ENCODE measurements at places on chromosomes 13 and 19.

- DNase-seq, result peak; percentile 46
Observed at GRCh38 chr19:33416307-33417215, 43.1 kb downstream of the CEBPG start.

DNA sequence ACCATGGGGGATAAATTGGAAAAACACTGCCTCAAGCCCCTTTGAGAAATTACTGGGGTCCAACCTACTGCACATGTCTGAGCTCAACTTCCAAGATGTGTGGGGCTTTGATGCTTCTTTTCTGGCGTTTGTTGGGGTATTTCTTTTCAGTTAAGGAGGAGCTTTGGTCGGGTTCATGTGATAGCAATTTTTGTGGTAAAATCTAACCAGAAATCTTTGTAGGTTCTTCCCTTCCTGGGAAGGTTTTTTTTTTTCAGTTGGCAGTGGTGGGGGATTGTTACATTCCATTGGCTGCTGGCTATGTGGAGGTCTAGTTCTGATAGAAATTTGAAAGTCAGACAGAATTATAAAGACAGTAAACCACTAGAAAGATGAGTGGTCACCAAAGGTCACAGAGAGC, 327.8 kb downstream of the ATP8A2 start:
- DNase-seq, result no peak

DNA sequence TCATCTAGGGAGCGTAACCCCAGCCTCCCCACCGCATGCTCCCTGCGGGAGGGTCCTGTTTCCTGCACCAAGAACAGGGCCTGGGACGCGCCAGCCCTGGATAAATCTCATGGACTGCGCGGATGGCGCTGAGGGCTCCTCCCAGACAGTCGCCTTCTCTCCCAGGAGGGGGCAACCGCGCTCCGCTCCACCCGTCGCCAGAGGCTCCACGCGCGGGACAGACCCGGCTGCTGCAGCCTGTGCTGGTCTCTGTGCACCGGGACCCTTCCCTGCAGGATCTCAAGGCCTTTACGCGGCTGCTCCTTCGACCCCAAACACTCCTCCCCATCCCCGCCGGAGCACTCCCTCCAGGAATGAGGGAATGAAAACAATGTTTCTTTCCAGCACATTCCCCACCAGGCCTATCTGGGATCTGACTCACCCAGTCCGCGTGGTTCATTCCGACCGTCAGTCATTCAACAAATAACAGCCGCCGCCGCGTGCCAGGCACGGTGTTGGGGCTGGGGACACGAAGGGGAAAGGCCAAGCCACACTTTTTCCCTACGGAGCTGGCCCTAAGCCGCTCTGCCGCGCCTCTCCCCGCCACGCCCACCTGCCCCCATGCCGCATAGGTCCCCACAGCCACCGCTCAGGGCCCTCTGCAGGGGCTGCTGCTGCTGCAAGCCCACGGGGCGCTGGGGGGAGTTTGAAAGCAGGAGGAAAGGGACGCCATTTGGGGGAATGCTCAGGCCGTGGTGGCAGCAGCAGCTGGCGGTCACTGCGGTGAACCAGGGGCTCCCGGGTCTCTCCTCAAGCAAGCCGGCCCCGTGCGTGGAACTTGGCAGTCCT, 6.0 kb downstream of the PNMA8B start:
- peak; percentile 35 for DNase-seq

DNA sequence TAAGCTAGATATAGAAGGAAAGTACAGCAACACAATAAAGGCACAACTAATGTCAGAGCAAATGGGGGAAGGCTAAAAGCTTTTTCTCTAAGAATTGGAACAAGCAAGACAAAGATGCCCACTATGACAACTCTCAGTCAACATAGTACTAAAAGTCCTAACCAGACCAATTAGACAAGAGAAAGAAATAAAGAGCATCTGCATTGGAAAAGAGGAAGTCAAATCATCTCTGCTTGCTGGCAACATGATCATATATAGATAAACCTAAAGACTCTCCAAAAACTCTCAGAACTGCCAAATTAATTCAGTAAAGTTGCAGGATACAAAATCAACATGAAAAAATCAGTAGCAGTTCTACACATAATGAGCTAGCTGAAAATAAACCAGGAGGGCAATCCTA, 542.0 kb downstream of the DIAPH3 start:
- no peak for DNase-seq

DNA sequence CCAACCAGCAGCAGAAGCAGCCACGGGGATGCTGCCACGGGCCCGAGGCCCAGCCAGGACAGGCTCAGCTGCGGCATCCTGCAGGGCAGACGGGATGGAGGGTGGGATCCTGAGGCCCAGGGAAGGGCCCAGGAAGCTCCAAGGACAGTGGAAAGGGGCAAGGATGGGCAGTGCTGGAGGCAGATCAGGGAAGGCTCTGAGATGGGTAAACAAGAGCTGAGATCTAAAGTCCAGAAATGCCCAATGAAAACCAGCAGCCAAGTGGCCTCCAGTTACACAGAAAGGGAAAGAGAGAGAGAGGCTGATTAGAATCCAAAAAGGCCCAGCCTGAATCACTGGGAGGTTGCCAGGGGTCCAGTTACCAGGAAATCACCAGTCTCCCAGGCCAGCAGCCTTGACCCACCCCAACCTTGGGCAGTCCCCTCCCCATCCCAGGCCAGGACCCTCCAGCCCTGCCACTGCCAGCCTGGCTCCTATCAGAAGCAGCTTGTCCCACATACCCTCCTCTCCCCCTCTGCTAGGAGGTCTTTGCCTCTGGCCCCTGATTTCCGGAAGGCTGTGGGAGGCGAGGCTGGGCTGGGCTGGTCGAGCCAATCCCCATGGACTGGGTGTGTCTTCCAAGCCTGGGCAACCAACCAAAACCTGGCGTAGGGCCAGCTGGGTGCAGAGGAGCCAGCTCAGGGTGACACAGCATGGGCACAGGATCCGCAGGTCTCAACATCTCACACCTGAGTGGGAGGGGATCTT, at the start of gene CYP4F11:
Gene CYP4F11 (minus strand): TSS at position 198 of the 747 bp plus-strand sequence. CDS start 121 bp downstream, at position 77.
- DNase-seq, result peak; percentile 12

- DNase-seq, result no peak
Observed at GRCh38 chr19:750640-751423, at the start of gene MISP. MISP (plus strand) TSS chr19:751112; CDS start chr19:756947, 5,835 bp downstream.

DNA sequence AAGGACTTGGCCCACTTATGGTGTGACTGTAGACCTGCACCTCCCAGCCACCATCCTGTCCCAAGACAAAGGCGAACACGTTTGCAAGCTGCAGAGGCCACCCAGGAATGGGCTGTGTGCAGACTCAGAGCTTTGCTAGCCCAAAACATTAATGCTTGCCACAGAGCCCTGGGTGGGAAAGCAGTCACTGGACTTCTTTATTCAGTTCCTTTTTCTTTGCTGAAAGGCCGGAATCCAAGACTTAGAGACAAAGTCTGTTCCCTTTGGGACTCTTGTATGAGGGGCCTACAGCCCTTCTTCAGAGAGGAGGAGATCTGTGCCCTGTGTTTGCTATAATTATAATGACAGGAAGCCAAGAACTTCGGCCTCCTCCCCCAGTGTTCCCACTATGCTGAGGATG, 167.8 kb downstream of the DLEU7 start:
- DNase-seq, result peak; percentile 21

- DNase-seq, result no peak
Observed at GRCh38 chr13:42798118-42798517, 16.7 kb downstream of the FAM216B start.

GRCh38 chr13:113641426-113641825, 16.6 kb downstream of the ATP4B start:
- no peak for DNase-seq

GRCh38 chr13:25943081-25943480, 108.7 kb downstream of the SHISA2 start:
- no peak for DNase-seq

DNA sequence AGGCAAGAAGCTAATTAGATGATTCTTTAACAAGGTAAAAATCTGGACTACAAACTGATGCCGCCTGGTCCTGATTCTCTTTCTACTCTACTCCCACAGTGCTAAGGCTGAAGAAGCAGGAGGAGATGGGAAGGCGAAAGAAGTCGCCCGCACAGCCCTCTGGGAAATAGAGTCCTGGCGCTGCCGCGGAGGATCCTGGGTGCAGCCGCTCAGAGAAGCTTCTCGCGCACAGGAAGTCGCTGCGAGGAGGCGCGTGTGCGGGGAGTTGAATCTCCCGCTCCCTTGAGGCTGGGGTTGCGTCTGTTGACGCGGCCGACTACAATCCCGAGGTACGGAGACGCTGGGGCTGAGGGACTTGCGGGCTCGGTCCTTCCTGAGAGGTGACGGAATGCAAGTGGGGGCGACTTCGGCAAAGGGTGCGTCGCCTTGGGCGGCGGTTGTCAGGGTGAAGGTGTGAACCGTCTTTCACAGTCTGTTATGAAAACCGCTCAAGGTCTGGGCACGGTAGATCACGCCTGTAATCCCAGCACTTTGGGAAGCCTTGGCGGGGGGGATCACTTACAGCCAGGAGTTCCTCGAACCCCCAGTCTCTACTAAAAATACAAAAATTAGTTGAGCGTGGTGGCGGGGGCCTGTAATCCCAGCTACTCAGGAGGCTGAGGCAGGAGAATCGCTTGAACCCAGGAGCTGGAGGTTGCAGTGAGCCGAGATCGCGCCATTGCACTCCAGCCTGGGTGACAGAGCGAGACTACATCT, at the start of gene ZNF473:
Gene ZNF473 (plus strand): TSS at position 212 of the 756 bp plus-strand sequence. CDS start 5,078 bp downstream, outside the sequence.
- peak; percentile 97 for DNase-seq

GRCh38 chr19:18660939-18661670, 22.4 kb upstream of the CRTC1 start:
- DNase-seq, result peak; percentile 73

- no peak for DNase-seq
Observed at GRCh38 chr19:49981603-49982593, 20.9 kb upstream of the SIGLEC11 start.

DNA sequence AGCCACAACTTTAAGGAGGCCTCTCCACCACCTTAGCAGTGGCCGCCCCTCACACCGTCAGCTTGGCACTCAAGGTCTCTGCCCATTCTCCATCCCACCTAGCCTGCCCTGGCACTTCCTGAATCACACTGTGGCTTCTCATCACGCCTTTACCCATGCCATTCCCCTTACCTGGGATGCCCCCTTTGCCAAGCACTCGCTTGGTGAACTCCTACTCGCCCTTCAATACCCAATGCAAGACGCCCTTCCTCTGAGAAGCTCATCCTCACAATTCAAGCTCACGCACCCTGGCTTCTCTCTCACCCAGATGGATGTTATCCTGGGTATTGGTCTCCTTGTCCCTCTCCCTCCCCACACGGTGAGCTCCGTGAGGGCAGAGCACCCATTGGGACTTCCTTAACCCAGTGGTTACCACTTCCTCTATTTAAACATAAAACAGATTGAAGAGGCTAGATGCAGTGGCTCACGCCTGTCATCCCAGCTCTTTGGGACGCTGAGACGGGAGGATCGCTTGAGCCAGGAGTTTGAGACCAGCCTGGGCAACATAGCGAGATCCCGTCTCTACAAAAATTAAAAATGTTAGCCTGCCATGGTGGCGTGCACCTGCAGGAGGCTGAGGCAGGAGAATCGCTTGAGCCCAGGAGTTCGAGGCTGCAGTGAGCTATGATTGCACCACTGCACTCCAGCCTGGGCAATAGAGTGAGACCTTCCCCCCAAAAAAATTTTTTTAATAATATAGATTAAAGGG, 12.6 kb upstream of the SHD start:
- DNase-seq, result peak; percentile 17

DNA sequence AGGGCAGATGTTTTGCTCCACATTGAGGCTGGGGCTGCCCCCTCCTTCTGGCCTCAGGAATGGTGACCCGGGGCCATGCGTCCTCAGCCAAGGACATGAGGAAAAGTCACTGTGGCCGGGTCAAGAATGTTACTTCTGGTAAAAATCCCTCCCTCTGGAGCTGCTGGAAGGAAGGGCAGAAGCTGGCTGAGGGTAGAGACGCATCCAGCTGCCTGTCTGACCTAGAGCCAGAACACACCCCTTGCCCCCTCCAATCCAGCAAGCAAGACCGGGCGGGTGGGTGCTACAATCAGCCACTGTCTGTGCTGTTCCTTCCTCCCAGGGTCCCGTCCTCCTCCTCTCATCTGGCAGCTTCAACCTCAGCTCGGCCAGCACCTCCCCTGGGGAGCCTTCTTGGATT, 59.0 kb downstream of the PTPRS start:
- no peak for DNase-seq

DNA sequence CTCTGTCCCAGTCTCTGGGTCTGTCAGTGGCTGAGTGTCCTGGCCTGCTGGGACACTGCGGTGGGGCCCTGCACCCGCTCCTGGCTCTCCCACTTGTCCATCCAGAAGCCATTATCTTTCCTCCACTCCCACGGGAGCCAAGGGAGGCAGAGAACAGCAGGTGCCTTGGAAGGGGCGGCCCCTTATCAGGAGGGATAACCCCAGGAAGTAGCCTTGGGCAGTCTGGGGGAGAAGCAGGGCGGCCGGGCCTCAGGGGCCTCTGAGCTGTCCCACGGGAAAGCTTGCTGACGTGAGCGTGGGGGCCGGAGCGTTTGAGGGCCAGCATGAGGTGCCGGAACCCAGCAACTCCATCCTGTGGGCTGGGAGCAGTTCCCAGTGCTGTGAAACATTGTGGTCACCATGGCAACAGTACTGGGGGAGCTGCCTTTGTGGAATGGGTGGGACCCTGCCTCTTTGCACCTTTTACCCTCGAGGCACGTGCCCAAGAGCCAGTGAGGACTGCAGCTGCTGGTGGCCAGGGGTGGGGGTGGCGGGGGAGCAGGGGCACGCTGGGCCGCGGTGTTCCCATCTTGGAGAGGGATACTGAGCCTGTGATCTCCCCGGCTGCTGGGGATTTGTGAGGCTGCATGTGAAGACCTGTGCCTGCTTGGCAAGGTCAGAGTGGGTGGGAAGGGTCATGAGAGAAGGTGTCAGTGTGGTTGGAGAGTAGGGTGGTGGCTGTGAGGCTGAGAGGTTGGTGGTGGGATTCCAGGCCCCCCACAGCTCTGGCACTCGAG, 20.9 kb downstream of the KLHL26 start:
- DNase-seq, result no peak

GRCh38 chr19:52602941-52603340, 32.9 kb downstream of the ZNF701 start:
- no peak for DNase-seq

DNA sequence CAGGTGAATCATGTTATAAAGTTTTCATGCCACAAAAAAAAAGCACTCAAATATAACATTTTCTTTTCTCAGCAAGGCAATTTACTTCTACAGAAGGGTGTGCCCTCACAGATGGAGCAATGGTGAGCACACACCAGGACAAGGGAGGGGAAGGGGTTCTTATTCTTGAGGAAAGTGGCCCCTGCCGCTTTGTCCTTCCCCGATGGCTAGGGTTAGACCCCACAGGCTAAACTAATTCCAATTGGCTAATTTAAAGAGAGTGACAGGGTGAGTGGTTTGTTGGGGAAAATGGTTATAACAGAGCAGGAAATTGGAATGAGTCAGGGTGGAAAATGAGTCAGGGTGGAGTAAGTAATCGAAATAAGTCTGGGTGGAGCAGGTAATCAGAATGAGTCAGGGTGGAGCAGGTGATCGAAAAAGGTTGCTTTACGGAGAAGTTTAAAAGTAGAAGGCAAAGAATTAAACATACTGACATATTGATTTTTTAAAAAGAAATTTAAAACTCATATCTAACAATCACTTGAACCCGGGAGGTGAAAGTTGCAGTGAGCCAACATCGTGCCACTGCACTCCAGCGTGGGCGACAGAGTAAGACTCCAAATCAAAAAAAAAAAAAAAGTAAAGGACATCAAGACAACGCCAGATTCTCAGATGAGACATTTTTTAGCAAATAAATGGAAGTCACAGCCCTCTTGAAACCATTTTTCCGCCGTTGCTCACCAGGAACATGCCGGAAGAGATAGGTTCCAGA, 813 bp downstream of the ZNF562 start:
- peak; percentile 21 for DNase-seq

- peak; percentile 94 for DNase-seq
Observed at GRCh38 chr19:2266183-2266993, 10.2 kb upstream of the JSRP1 start.

GRCh38 chr19:16078759-16079707, 2.7 kb downstream of the TPM4 start:
- peak; percentile 94 for DNase-seq

Measured in suppressor macrophage treated with lipopolysaccharide for 4 hours (primary cell).